ENCODE measurements at places on chromosomes 7 and 10.

DNA sequence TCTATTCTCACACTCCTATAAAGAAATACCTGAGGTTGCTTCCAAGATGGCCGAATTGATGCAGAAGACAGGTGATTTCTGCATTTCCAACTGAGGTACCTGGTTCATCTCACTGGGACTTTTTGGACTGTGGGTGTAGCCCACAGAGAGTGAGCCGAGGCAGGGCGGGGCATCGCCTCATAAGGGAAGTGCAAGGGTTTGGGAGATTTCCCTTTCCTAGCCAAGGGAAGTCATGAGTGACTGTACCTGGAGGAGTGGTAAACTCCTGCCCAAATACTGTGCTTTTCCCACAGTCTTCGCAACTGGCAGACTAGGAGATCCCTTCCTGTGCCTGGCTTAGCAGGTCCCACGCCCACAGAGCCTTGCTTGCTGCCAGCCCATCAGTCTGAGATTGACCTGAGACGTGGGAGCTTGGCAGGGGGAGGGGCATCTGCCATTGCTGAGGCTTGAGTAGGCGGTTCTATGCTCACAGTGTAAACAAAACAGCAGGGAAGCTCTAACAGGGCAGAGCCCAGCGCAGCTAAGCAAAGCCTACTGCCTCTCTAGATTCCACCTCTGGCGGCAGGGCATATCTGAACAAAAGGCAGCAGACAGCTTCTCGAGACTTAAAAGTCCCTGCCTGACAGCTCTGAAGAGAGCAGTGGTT lies 152.2 kb downstream of the ARL4A start:
- no peak for DNase-seq

- DNase-seq, result no peak
These were observed 67.1 kb upstream of the CC2D2B start for GRCh38 chr10:95840681-95841080.

DNA sequence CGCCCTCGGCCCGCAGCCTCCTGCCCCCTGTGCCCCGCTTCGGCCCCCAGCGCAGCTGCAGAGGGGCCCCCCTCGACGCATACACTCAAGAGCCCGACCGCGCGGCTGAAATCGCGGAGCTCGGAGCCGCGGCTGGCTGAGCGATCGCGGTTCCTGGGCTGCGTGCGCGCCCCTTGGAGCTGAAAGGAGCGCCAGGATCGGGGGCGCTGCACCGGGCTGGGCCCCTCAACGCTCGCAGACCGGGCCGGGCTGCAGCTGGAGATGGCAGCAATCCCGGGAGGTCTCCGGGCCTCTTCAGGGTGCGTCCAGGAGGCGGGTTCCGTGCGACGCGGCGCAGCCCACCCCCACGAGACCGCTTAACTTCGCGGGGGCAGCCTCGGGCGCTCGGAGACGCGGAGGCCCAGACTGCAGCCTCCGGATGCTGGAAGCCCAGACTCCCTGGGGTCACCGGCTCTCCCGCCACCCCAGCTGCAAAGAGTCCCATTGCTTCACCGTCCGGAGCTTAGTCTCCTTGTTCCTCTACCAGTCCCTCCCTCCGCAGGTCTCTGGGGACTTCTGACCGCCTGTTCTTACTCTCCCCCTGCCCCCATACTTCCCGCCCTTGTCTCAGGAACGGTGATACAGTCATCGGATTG lies 73.0 kb upstream of the LRRC4 start:
- DNase-seq, result no peak

DNA sequence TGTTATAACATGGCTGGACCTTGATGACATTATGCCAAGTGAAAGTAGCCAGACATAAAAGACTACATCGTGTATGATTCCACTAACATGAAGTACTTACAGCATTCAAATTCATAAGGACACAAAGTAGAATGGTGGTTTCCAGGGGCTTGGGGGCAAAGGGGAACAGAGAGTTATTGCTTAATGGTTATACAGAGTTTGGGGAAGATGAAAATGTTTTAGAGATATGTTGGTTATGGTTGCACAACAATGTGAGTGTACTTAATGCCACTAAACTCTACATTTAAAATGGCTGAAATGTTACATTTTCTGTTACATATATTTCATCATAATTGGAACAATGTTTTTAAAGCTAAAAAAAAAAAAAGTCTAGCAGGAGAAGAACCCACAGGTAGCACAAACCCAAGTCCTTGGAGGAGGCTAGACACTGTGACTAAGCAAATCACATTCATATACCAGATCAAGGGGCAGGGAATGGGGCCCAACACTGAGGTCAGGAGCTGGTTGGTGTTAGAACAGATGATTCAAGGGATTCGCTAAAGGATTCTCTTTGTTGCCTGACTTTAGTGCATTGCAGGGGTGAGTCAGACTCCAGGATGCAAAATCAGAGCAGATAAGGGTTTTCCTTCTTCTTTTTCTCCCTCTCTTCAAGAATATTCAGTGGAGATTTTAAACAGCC lies 25.1 kb upstream of the AOAH start:
- no peak for DNase-seq

GRCh38 chr10:35684586-35684985 lies 42.5 kb upstream of the FZD8 start:
- peak; percentile 46 for DNase-seq

- DNase-seq, result peak; percentile 59
These were observed 148.7 kb upstream of the MKI67 start for GRCh38 chr10:128274938-128275337.

DNA sequence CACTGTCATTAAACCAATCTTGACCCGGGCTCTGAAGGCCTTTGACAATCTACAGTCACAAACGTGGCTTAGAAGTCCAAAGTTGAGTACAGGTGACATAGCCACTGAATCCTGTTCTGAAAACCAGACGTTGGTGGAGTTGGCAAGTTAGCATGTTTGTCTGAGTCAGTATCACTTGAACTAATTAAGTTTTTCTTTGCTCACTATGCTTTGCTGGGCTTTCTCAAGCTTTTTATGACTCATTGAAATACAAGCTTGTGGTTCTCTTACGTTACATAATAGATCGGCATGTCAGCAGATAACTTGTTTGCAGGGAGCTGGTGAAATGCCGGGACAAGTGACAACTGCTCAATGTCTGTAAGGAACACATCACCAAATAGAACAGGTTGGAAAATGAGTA lies 53.8 kb downstream of the ARL5B start:
- DNase-seq, result no peak

GRCh38 chr10:122245136-122245535 lies 26.0 kb upstream of the BTBD16 start:
- DNase-seq, result no peak

DNA sequence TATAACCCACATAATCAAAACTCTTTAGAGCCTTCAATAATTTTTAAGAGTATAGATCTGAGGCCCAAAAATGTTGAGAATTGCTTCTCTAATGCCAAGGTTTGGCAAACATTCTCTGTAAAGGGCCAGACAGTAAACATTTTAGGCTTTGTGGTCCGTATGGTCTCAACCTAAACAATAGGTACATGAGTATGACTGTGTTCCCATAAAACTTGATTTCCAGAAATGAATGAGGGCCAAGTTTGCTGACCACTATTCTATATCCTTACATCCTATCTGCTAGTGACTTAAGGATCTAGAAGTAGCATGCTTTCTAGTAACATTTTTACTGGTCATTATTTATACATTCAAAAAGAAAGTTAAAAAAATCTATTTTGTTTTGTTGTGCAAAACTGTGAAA lies 58.9 kb downstream of the MPP7 start:
- no peak for DNase-seq

- no peak for DNase-seq
These were observed 289.7 kb upstream of the TMEM229A start for GRCh38 chr7:124322561-124322960.

- DNase-seq, result no peak
These were observed 20.4 kb upstream of the TTYH3 start for GRCh38 chr7:2611401-2611800.

DNA sequence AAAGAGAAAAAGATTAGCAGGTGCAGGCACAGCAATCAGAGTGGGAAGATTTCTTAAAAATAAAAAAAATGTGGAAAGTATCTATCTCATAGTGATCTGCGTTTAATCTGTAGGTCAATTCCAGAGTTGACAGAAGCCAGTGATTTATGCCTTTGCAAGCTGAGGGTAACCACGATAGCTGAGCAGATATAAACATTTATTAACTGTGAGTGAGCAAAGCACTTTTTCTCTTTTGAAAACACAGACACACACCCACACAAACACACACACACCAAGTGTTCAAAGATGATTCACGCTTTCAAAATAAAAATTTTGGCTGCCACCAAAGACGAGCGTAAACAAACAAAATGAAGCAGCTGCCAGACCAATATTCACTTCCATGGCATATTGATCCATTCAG lies 243.2 kb upstream of the SLC26A5 start:
- no peak for DNase-seq

- DNase-seq, result no peak
These were observed 3.9 kb upstream of the MIOS start for GRCh38 chr7:7562736-7563135.

DNA sequence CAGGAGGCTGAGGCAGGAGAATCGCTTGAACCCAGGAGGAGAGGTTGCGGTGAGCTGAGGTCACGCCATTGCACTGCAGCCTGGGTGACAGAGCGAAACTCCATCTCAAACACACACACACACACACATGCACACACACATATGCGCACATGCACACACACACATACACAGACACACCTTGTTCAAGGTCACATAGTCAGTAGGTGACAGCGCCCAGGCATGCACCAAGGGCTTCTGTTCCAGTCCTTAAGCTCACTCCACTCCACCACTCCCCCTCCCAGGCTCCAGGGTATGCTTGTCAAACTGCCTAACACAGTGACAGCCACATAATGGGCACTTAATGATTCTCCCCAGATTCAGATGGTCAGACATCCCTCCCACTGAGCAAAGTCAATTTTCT lies 37.0 kb downstream of the KCNMA1 start:
- DNase-seq, result no peak

DNA sequence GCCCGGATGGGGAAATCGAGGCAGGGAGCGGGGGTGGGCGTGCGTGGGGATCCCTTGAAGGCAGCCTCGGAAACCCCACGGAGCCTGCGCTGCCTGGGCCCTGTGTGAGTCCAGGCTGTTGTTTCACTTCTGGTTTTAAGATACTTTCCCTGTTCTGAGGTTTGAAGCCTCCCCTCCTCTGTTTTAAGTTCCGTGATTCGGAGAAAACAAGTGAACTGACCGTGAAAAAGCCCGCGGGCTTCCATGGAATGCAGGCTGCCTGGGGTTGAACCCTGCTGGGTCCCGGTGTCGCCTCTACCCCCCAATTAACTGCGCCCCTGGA lies 401 bp downstream of the LRRC27 start:
- no peak for DNase-seq

GRCh38 chr10:72219235-72219814 lies 3.2 kb upstream of the ASCC1 start:
- DNase-seq, result no peak

DNA sequence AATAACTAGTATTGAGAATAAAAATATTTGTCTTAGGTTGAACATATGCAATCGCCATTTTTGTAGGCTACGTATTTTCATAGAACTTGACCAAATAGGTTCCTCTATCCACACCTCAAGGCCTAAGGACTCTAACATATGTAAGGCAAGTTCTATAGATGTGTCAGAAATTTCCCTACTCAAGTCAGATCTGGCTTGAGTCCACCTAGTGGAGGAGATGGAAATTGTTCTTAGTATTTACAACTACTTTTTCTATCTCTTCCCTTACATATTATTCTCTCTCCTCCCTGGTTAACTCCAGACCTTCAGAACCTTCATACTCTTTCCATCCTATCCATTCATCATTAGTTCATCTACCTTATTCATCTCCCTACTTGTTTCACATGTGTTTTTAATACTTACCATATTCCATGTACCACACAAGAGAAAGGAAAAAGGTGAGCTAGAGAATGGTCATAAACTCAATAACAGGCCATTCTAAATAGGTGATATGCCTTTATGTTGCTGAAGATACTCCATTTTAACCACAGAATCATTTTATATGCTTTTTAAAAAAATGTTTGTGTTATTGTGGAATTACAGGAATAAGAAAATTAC lies 174.5 kb upstream of the HDAC9 start:
- DNase-seq, result peak; percentile 48

- peak; percentile 97 for DNase-seq
These were observed at the start of gene SP4 for GRCh38 chr7:21427871-21428658. SP4 (plus strand) TSS chr7:21428083; CDS start chr7:21428252, 169 bp downstream.

- no peak for DNase-seq
These were observed 48.1 kb upstream of the TES start for GRCh38 chr7:116162254-116162653.

DNA sequence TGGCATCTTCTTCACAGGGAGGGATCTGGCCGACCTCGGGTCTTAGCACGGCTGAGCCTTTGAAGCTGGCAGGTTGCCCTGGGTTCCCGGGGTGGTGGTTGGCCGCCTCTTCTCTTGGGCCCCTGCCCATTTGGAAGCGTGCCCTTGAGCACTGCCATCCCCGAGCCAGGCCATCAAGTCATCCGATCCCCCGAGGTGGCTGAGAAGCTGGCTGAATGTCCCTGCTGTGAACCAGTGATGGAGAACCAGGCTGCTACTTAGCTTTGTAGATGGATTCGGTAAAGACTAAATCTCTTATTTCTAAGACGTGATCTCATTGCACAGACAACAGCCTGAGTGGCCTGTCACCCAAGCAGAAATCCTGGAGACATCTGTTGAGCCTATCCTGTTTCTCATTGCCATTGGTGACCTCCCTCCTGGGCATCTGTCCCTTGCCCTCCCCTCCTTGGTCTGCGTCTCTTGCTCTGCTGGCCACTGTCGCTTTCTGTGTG lies 74.3 kb downstream of the GRK5 start:
- DNase-seq, result peak; percentile 69

DNA sequence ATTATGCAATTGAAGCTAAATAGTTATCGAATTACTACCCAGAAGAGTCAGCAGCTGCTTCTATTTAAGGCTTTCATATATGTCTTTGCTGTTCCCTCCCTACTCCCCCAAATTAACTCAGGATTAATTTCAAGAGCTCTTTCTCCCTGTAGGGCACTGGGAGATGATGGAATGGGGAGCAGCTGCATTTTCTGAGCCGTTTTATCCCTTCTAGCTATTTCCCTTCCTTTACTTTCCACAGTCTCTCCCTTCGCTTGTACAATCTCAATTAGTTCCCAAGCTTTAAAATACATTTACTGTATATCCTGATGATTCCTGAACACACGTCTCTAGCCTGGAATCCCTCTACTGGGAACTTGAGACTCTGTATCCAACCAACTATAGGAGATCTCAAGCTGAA lies 19.8 kb upstream of the TSPAN12 start:
- no peak for DNase-seq

DNA sequence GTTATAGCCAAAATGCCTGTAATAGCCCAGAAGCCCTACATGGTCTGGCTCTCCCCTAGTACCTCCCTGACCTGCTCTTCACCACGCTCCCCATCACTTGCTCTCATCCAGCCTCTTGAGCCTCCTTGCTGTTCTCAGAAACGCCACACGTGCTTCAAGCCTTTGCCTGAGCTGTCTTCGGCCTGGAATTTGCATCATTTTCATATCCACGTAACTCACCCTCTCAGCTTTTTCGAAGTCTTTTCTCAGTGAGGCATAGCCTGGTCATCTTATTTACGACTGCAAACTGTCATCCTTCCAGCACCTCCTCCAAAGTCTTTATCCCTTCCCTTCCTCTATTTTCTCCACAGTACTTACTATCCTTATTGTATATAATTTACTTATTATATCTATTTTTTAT lies 151.0 kb upstream of the AHR start:
- DNase-seq, result no peak

- peak; percentile 72 for DNase-seq
These were observed at the start of gene SAMD8 for GRCh38 chr10:75111365-75111906. SAMD8 (plus strand) TSS chr10:75111656; CDS start chr10:75150529, 38,873 bp downstream.

- no peak for DNase-seq
These were observed 97.7 kb downstream of the RGS10 start for GRCh38 chr10:119444866-119445265.

- no peak for DNase-seq
These were observed 622 bp upstream of the COL1A2 start for GRCh38 chr7:94394109-94394436.

- no peak for DNase-seq
These were observed 29.6 kb downstream of the FGFBP3 start for GRCh38 chr10:91879515-91880170.

Data from NCI-H1105 (cell line).